Osteocyte (in vitro differentiated cells): ENCODE measurements at places on chromosomes 6 and 20. TPM values are rescaled to one million over a fixed set of nuclear protein-coding genes. Genes with fewer than 3 reads are reported as not detected.

TSHZ2 gene
- total RNA-seq = not detected in 2 replicates

NR2E1 gene
- total RNA-seq = not detected in 2 replicates

TUBB2B gene
- total RNA-seq = 61.7 and 67.2 TPM in 2 replicates

TDRD6 gene
- total RNA-seq = 0.03 and 0.05 TPM in 2 replicates

NKX2-4 gene
- total RNA-seq = not detected in 2 replicates

BHLHE23 gene
- total RNA-seq = not detected in 2 replicates
